ENCODE measurements at places on chromosomes 1 and 21.

DNA sequence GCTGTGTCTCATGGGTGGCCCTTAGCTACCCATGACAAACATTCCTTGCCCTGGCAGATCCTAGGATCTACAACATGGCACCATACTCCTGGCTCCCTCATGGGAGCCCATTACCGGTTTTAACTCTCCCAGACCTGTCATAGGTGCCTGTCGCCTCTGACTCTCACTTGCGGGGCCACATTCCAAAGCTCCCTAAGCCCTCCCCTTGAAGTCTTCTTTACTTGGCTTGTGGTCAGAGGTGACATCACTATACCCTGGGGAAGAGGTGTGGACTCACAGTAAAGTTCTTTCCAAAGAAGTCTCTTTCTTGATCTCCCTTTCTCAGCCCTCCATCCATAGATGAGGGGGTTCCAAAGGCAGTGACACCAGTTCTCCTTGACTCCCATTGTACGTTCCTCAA, 5.4 kb upstream of the SLAMF9 start:
- DNase-seq = no peak
- no peak overlapping the region for H3K4me3 ChIP-seq
- H3K4me1 ChIP-seq = no peaks in the 10 kb centered on the region
- H3K27ac ChIP-seq = no peak overlapping the region

GRCh38 chr1:111857194-111857651, 101.5 kb downstream of the DDX20 start:
- no peak for DNase-seq
- H3K27ac ChIP-seq = no peak overlapping the region
- H3K36me3 ChIP-seq = no peaks in the 10 kb centered on the region
- H3K4me1 ChIP-seq = no peaks in the 10 kb centered on the region
- no peaks in the 10 kb centered on the region for H3K27me3 ChIP-seq

DNA sequence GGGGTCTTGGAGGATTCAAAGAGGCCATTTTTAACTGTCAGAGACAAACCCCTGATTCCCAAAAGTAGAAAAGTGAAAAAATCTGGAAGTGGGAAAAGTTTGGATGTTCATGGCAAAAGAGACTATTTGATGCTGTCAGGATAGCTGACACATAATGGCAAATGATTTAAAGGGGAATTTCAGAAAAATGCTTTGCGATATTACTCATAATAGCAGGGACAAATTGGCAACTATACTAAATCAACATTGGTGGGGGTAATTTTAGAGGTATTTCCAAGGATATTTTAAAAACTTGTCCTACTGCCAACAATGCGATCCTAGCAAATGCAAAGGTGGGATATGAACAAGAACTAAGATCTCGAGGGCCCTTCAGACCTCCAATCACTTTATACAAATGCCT, 5.3 kb upstream of the GSTM4 start:
- H3K4me1 ChIP-seq = no peaks in the 10 kb centered on the region
- H3K27me3 ChIP-seq = no peaks in the 10 kb centered on the region
- no peak overlapping the region for H3K27ac ChIP-seq
- H3K36me3 ChIP-seq = no peaks in the 10 kb centered on the region
- H3K4me3 ChIP-seq = no peak overlapping the region
- no peak for DNase-seq

GRCh38 chr1:61568460-61569302, 156.3 kb downstream of the TM2D1 start:
- no peaks in the 10 kb centered on the region for H3K4me1 ChIP-seq
- no peak for DNase-seq
- no peak overlapping the region for H3K4me3 ChIP-seq
- no peaks in the 10 kb centered on the region for H3K27me3 ChIP-seq
- H3K27ac ChIP-seq = no peak overlapping the region

- no peaks in the 10 kb centered on the region for H3K36me3 ChIP-seq
- H3K4me3 ChIP-seq = no peak overlapping the region
These were observed 34.3 kb upstream of the PPP1R15B start for GRCh38 chr1:204445860-204446412.

DNA sequence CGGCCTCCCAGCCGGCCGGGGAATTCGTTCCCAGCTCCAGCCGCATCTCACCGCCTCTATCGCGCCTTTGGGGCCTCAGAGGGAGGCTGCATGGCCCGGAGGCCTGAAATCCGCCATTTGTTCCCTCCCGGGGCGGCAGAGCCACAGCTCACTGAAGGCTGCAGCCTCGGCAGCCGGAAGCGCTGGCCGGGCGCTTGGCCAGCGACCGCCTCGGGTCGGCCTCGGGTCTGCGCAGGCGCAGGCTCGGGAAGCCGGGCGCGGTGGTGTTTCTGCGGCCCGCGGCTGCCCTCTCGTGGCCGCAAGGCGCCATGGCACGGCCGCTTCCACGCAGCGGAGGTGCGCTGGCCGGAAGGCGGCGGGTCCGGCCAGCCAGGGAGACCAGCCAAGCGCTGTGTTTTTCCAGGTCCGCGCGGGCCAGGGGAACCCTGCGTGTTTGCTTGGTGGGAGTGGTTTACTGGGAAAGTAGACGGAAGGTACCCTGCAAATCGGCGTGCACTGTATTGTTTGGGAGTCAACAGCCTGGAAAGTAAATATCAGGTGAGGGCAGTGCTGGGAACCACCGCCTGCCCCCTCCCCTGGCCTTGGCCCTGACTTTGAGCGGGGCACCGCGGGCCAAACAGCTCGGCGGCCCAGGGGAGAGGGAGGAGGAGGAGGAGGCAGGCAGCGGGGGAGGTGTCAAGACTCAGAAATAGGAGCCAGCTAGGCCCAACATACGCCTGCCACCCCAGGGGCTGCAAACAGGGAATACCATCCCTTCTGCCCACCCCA, 52.7 kb upstream of the CD34 start:
- no peaks in the 10 kb centered on the region for H3K4me1 ChIP-seq
- peak overlapping the region; percentile 93 for H3K27ac ChIP-seq
- H3K27me3 ChIP-seq = no peaks in the 10 kb centered on the region
- peak; percentile 92 for DNase-seq

- no peak overlapping the region for H3K4me3 ChIP-seq
- peaks cover 8% of the 10 kb centered on the region for H3K36me3 ChIP-seq
- no peaks in the 10 kb centered on the region for H3K27me3 ChIP-seq
These were observed 31.1 kb downstream of the PABPC4 start for GRCh38 chr1:39545531-39545930.

DNA sequence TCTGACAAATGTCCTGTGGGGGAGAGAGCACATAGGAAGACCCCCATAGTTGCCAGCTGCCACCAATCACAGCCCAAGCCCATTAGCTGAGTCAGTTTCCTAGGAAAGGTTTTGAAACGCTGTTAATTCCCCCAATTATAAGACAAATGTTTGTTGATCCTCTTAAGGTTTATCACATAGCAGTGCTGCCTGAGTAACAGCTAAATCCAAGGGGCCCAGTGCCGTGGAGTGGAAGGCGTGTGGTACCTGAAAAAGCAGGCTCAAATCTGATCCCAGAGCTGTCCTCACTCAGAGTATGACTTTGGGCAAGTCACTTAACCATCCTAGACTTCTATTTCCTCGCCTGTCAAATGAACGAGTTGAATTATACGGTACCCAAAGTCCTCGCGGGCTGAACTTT, 69.5 kb downstream of the GRIK3 start:
- H3K4me1 ChIP-seq = no peaks in the 10 kb centered on the region
- DNase-seq = no peak
- H3K4me3 ChIP-seq = no peak overlapping the region
- no peaks in the 10 kb centered on the region for H3K27me3 ChIP-seq
- H3K27ac ChIP-seq = no peak overlapping the region

DNA sequence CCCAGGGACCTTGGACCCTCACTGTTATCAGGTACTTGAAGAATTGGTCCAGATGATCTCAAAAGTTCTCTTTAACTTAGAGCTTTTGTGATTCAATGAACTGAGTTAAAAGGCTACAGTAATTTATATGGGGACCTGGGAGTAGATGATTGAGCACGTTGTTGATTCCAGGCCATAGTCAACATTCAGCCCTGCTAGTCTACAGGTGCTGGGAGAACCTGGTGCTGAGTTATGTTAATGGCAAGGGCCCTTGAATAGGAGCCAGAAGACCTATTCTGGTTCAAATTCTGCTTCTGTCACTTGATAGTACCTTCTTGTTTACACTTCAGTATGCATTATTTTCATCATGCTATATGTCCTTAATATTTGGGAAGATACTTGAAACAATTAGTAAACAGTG, 11.2 kb downstream of the DYRK3 start:
- no peak overlapping the region for H3K27ac ChIP-seq
- H3K27me3 ChIP-seq = no peaks in the 10 kb centered on the region
- H3K4me3 ChIP-seq = no peak overlapping the region
- H3K4me1 ChIP-seq = no peaks in the 10 kb centered on the region

GRCh38 chr1:179955287-179955680, 674 bp downstream of the CEP350 start:
- H3K36me3 ChIP-seq = no peaks in the 10 kb centered on the region
- H3K4me3 ChIP-seq = peak overlapping the region; percentile 93
- no peak for DNase-seq
- no peaks in the 10 kb centered on the region for H3K4me1 ChIP-seq

All from aorta (tissue), 5 donors.